ENCODE measurements at places on chromosomes 5 and 9.
A peak's percentile ranks its signal among the peaks of the same experiment; 100 is the strongest.

- no peak for DNase-seq
These were observed 350.2 kb upstream of the PDE4D start for GRCh38 chr5:60243713-60244112.

GRCh38 chr5:79850316-79850822, 140.7 kb downstream of the MTX3 start:
- DNase-seq = no peak

- DNase-seq = no peak
These were observed 222.3 kb downstream of the CD180 start for GRCh38 chr5:66974256-66974655.

- no peak for DNase-seq
These were observed 503.6 kb upstream of the TUSC1 start for GRCh38 chr9:26181836-26182235.

DNA sequence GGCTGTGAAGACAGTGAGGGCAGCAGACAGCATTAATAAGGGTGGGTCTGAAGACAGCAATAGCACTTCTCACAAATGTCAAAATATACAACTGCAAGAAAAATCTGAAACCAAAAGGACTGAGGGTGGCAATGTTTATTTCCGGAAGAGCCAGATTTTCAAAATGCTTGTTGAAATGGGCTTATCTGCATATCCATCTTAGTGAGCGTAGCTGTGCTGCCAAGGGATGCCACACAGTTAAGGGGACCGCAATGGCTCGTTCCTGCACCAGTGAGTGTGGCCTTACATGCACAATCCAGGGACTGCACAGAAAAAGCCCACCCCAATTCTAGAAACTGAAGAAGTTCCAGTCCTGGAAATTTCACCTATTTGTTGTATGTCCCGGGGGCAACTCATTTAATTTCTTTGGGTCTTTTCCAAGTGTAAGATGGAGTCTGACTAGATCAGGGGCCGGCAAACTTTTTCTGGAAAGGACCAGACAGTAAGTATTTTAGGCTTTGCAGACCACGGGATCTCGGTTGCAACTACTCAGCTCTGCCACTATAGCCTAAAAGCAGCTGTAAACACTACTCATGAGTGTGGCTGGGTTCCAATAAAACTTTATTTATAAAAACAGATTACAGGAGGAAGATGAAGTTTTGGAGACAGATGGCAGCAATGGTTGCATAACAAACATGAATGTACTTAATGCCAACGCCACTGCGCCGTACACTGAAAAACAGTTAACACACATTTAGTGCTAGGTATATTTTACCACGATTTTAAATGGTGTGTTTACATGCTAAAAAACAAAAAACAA, 154.1 kb downstream of the MYO10 start:
- DNase-seq = no peak

GRCh38 chr5:140391312-140391711, 10.3 kb upstream of the ANKHD1 start:
- no peak for DNase-seq

DNA sequence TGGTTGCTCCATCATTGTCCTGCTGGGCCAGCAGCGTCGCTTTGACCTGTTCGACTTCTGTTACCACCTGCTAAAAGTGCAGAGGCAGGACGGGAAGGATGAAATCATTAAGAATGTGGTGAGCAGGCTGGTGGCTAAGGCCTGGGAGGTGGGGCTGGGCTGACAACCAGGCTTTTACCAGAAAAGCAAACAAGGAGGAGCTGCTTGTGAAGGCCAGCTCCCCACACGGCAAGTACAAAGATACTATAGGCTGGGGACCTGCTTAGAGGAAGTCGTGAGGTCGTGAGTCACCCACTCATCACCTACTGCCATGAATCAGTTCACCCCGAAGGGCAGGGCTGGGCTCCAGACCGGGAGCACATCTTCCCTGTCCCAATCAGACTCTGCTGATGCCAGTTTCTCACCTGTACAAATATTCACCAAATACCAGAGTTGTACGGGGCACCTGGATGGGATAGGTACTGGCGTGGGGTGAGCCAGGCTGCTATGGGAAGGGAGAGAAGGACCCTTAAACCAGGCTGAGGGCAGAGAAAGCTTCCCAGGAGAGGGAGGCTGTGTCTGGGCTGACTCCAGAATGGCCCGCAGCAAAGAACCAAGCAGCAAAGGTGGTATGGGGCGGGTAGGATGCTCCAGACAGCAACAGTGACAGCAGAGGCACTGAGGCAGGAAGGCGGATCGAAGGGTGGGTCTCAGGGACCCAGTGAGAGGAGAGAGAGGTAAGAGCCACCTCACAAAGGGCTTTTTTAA, 69.3 kb upstream of the NIPAL4 start:
- peak; percentile 16 for DNase-seq

DNA sequence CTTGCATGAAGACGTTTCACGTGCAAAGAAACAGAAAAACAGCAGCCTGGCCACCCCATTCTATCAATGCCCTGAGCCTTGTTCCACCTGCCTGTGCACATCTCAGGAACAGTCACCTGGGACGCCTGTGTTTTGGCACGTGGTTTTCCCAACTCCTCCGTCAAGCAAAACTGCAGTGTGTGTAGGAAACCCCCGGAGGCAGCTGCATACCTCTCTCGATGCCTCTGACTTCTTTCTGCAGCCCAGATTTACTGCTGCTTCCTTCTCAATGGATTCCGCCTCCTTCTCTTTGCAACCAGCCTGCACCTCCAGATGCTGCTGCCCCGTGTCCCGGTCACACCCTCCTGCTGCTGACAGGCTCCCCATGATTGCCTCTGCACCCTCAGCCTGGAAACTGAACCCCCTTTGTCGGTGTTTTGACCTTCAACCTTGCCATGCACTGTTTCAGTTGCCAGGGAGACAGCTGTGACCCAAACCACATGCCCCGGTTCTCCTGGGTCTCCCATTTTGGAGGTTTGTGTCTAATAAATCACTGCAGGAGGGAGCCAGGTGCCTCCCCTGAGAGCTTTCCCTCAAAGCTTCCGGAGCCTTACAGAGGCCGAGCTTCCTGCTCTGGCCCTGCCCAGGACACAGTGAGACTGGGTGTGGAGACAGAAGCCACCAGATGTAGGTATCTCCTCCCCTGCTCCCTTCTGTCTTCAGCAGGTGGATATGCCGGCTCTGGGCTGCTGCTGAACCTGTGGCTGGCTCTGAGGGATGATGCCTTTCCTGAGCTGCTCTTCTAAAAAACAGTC, 395.5 kb upstream of the IRX1 start:
- DNase-seq = no peak

DNA sequence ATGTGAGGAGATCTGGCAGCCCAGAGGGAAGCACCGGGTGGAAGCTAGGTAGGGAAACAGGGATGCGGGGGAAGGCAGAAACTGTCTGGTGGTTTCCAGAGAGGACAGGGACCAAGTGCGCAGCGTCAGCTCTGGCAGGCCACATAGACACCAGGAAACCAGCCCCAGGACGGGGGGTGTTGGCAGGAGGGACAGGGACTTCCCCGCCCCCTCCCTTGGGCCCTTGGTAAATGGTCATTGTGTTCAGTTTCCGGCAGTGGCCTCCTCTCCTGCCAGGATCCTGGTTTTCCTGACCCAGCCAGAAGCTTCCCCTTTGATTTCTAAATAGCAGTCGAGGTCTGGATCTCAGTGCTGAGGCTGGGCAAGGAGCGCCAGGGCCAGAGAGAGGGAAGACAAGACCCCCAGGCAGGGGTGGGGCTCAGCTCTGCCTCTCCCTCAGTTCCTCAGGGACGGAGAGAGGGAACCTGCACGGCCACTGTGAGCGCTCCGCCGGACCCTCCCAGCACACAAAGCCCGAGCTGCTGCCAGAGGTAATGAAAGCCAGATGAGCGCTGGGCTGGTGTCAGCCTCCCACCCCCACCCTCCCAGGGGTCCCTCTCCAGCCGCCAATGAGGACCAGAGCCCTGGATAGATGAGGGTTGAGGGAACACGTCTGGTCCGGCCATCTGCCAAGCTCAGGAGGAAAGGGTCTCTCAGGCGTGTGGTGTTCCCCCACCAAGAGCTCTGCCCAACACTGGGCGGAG, 1.8 kb downstream of the RALGDS start:
- no peak for DNase-seq

DNA sequence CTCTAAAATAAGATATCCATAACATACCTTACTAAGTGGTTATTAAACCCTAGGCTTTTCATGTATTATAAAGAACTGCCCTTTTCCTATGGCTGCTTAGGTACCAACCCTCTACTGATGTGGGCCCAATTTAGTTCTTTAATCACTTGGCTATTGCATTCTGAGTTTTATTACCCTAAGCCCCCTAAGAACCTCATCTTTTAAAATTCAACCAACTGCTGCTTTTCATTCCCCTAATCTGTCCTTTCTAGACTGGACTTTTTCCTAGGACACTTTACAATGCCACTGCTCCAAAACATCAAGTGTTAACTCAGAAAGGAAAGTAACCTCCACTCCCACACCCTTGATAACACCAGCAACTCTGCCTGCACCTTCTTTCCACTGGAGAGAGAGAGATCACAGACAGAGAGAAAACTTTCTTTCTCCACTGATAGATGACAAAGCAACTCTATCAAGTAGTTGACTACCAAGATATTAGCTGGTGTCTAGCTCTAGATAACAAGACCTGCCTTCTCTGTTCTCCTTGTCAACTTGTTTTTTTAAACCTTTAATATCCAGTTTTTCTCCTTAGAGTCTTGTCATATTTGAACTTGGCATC, 27.3 kb downstream of the ELL2 start:
- no peak for DNase-seq

- DNase-seq = no peak
These were observed 27.0 kb downstream of the PTGES start for GRCh38 chr9:129725795-129726251.

GRCh38 chr5:74072646-74073045, 446.6 kb downstream of the ARHGEF28 start:
- DNase-seq = no peak

GRCh38 chr5:87765009-87765408, 352.3 kb upstream of the CCNH start:
- DNase-seq = no peak

- DNase-seq = no peak
These were observed 79.6 kb downstream of the PHAX start for GRCh38 chr5:126680191-126680817.

GRCh38 chr5:15004506-15004905, 132.9 kb upstream of the ANKH start:
- no peak for DNase-seq

DNA sequence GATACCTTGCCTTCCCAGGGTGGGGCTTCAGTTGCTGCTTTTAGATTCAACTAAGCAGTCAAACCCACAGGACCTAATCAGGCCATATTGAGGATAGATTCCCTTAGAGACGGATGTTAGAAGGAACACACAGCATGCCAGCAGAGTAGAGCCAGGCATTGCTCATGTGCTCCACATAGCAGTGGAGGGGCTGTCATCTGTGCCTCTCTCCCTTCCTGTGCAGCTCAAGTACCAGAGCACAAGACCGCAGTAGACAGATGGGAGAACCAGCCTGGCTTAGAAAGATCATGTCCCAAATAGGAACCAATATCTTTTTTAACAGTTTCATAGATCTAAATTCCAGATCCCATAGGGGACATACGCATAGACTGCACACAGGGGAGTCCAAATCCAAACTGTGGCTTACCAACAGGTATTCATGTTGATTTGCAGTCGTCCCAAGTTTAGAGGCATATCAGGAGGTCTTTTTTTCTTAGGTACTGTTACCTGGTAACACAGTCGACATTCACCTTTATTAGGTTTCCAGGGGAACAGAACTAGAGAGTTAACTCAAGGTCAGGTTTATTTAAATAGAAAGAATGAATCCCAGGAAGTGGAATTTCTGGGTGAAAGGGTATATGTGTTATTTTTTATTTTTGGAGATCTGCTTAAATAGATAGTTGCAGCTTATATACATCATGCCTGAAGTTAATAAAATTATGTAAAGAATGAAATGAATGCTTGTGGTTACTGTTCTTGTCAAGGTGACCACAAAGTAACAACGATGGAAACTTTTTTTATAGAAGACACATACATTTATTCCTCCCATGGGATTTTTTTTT, 43.5 kb upstream of the PCAT7 start:
- no peak for DNase-seq

- DNase-seq = no peak
These were observed 59.4 kb upstream of the BASP1 start for GRCh38 chr5:17157916-17158529.

- DNase-seq = no peak
These were observed 92.4 kb upstream of the CDH10 start for GRCh38 chr5:24737163-24737562.

GRCh38 chr9:105994970-105995369, 300.6 kb downstream of the TMEM38B start:
- DNase-seq = no peak

DNA sequence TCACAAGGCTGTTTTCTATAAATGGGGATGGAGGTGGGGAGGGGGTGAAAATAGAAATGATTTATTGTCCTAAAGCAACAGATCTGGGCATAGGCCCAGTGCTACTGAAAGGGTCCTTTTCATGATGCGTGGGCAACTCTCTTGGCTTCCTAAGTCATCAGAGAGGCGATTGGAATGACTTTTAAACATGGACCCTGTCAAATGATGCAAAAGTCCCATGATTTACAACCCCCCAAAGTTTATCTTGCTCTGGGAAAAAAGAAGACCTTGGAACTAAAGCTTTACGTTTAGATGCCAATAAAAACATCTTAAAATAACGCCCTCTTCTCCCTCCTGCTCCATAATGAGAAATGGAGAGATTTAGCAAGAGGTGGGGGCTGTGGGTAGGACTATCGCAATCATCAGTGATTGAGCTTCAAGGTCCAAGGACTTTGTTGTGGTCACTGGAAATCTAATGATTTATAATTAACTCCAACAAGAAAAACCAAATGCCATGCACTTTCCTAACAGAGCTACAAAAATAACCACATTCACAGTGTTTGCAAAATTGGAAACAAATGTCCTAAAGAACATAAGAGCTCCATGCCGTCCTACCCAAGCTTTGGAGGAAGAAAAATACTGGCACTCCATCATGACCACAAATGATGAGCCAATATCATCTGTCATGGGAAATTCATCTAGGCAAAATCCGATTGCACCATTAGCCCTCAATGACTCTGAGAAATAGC, 167.5 kb upstream of the CLINT1 start:
- DNase-seq = no peak

DNA sequence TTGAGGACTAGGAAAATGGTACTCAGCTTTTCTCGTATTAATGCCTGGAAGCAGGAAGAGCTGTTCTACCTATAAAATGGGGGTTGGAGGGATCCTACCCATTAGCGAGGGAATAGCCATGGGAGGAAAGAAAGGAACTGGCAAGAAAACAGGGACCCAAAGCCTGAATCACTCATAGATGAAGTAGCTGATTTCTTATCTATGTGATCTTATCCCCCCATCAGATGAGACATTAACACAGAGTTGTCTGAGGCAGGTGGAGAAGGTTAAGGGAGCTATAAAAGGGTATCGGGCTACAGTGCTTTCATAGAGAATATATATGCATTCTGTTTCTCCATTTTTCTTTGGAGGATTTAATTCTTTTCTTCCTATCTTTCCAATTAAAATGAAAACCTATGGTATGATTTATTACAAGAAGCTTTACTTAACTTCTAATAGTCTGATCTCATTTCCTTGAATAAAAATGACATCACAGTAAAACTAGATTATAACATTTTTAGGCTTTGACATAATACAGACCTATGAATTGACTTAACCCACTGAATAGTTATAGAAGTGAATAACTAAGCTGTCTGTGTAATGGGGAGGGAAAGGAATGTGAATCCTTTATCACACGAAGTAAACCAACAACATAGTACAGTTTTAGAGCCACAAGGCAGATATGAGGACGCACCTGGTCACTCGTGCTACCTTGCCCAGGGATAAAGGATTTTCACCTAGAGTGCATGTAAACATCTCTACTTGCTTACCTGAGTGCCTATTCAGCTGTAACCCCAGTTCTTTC, 39.0 kb downstream of the IQGAP2 start:
- DNase-seq = no peak

GRCh38 chr5:69334793-69335268, 2.2 kb upstream of the CCDC125 start:
- peak; percentile 77 for DNase-seq

GRCh38 chr5:172417130-172417841, 37.0 kb downstream of the SH3PXD2B start:
- DNase-seq = no peak

All from activated naive CD4-positive, alpha-beta T cell treated with anti-CD3 and anti-CD28 coated beads, Interleukin-2, amount 50 U/mL, for 16 hours (primary cell).